ENCODE measurements at places on chromosomes 7 and 10. TPM values are rescaled to one million over a fixed set of nuclear protein-coding genes. Genes with fewer than 3 reads are reported as not detected.

PRR15 gene
- total RNA-seq: 21.2 TPM

TMEM213 gene
- 30.2 TPM for total RNA-seq

IKZF1 gene
- 36.8 TPM for total RNA-seq

NCF1 gene
- 8.4 TPM for total RNA-seq

- H3K27ac ChIP-seq: no peak overlapping the region
- H3K27me3 ChIP-seq: no peaks in the 10 kb centered on the region
- H3K4me1 ChIP-seq: no peaks in the 10 kb centered on the region
- no peak overlapping the region for H3K4me3 ChIP-seq
- DNase-seq: no peak
- no peaks in the 10 kb centered on the region for H3K36me3 ChIP-seq
These were observed 292.9 kb upstream of the NPVF start for GRCh38 chr7:25521236-25521635.

DNA sequence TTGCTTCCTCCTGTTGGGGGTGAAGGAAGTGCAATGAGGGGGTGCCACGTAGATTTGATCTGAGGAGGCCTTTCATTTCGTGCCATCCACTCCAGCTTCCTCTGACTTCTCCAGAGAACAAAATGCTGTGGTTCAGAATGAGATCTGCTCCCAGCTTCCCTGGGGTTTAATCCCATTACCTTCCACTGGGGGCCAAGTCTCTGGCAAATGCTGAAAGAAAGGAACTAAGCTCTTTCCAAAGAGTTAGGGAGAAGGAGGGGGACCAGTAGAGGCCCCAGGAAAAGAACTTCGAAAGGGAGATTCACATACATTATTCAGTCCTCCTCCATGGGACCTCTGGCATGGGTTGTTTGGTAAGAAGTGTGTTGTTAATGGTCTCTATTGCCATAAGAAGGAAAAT is 727.0 kb downstream of the TYW1 start:
- no peaks in the 10 kb centered on the region for H3K27me3 ChIP-seq
- no peaks in the 10 kb centered on the region for H3K36me3 ChIP-seq
- DNase-seq: no peak
- no peak overlapping the region for H3K27ac ChIP-seq

GRCh38 chr7:44291066-44291732 is 34.2 kb downstream of the CAMK2B start:
- H3K36me3 ChIP-seq: no peaks in the 10 kb centered on the region
- H3K27ac ChIP-seq: peak overlapping the region; percentile 23
- H3K4me1 ChIP-seq: no peaks in the 10 kb centered on the region
- no peaks in the 10 kb centered on the region for H3K27me3 ChIP-seq

DNA sequence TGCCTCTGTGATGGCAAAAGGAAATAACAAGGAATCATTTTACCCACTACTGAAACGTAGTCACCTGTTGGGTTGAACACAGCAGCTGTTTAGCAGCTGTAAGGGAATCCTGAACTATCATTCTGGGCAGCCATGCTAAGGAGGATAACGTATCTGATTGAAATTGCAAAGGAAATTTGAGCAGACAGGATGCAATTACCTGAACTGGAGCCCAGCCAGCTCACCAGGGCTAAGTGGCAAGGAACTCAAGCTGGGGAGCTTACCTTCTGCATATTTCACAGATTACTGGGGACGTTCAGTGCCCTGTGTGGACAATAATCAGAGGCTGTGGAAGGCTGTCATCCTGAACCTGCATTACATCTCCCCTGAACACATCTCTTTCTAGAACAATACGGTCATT is 650.5 kb downstream of the SORCS3 start:
- no peaks in the 10 kb centered on the region for H3K4me1 ChIP-seq
- no peak overlapping the region for H3K27ac ChIP-seq
- DNase-seq: peak; percentile 35
- H3K36me3 ChIP-seq: no peaks in the 10 kb centered on the region
- H3K4me3 ChIP-seq: no peak overlapping the region

- DNase-seq: no peak
- no peaks in the 10 kb centered on the region for H3K4me1 ChIP-seq
- no peaks in the 10 kb centered on the region for H3K27me3 ChIP-seq
- H3K36me3 ChIP-seq: no peaks in the 10 kb centered on the region
- H3K27ac ChIP-seq: no peak overlapping the region
- no peak overlapping the region for H3K4me3 ChIP-seq
These were observed 645.9 kb downstream of the ARL4A start for GRCh38 chr7:13333371-13333770.
